Thyroid gland (tissue), 4 donors: ENCODE measurements at places on chromosomes 1 and 21. TPM values are rescaled to one million over a fixed set of nuclear protein-coding genes. Genes with fewer than 3 reads are reported as not detected.

DNA sequence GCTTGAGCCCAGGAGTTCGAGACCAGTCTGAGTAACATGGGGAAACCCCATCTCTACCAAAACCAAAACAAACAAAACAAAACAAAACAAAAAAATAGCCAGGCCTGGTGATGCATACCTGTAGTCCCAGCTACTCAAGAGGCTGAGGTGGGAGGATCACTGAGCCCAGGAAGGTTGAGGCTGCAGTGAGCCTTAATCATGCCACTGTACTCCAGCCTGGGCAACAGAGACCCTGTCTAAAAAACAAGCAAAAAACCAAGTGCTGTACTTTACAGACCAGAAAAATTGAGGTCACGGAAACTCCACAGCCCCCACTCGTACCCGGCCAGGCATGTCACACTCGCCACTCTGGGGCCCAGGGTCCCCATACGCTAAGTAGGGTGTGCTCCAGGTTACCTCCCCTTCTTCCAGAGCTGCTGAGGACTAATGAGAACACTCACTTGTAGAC lies 22.9 kb downstream of the ATP2B4 start:
- no peak overlapping the region for H3K4me3 ChIP-seq
- no peak for DNase-seq
- no peaks in the 10 kb centered on the region for H3K27me3 ChIP-seq
- no peak overlapping the region for H3K27ac ChIP-seq

DNA sequence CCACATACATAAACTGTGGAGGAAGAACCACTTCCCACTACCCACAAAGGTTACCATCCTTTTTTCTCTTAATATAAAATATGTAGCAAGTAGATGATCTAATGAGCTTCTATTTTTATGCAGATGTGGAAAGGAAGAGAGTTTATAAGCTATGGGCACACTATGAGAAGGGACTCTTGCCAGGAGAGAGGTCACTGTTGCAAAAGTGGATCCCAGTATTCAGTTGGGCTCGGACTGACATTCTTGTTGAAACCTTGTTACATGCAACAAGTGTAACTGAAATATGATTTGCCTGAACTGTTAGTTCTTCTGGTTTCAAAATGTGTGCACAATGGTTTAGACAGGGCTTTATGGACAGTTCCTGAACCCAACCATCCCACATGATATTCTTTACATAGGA lies 397.4 kb upstream of the PKN2 start:
- H3K4me3 ChIP-seq = no peak overlapping the region
- no peaks in the 10 kb centered on the region for H3K27me3 ChIP-seq
- DNase-seq = no peak
- H3K36me3 ChIP-seq = no peaks in the 10 kb centered on the region

Gene FAM72D
- total RNA-seq = not detected

GRCh38 chr1:98217601-98218000 lies 296.8 kb upstream of the DPYD start:
- no peak overlapping the region for H3K27ac ChIP-seq
- H3K4me1 ChIP-seq = no peaks in the 10 kb centered on the region
- H3K36me3 ChIP-seq = no peaks in the 10 kb centered on the region
- no peak overlapping the region for H3K4me3 ChIP-seq
